ENCODE measurements at places on chromosomes 6 and 20.

DNA sequence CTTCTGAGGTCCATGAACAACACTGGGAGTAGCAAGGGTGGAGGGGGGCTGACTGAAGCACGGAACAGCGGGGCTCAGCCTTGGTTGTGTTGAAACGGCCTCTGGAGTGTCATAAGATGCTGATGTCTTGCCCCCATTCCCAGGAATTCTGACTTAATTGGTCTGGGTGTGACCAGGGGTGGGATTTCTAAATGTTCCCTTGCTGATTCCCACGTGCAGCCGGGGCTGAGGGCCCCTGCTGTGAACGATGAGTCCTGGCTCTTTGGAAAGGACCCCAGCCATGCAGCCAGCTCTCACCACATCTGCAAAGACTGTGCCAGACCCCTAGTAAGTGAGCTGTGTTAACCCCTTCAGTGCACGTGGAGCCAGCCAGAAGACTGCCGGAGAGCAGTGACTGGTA, 28.6 kb upstream of the FAM50B start:
- DNase-seq = no peak

- peak; percentile 64 for DNase-seq
Measured at GRCh38 chr20:23340524-23340923, 10.1 kb upstream of the NXT1 start.

GRCh38 chr6:215335-216034, 76.8 kb upstream of the DUSP22 start:
- DNase-seq = peak; percentile 94

GRCh38 chr6:24923885-24924401, 11.8 kb downstream of the RIPOR2 start:
- no peak for DNase-seq

- DNase-seq = no peak
Measured at GRCh38 chr6:147821295-147821897, 312.9 kb downstream of the SAMD5 start.

DNA sequence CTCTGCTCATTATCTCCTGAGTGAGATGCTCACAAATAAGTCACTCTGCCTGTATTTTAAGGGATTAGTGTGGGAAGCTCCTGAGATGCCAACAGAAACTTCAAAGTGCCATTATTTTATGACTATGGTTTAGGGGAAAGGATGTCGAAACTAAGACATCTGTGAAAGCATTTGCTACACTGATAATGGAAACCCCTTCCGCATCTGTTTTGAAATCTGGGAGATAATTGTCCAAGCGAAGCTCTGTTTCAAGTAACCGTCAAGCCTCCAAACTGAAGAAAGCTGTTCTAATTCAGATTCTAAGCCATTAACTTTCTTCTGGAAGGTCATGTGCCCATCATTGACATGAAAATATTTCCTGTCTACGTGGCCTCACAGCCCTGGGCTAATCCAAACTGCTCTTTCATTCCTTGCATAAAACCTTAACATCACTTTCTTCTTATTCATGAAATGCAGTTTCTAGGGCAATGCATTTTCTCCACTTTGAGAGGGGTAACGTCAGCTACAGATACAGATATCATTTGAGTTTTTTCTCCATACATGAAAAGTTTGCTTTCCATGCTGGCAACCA, 932.0 kb downstream of the C6orf118 start:
- no peak for DNase-seq

DNA sequence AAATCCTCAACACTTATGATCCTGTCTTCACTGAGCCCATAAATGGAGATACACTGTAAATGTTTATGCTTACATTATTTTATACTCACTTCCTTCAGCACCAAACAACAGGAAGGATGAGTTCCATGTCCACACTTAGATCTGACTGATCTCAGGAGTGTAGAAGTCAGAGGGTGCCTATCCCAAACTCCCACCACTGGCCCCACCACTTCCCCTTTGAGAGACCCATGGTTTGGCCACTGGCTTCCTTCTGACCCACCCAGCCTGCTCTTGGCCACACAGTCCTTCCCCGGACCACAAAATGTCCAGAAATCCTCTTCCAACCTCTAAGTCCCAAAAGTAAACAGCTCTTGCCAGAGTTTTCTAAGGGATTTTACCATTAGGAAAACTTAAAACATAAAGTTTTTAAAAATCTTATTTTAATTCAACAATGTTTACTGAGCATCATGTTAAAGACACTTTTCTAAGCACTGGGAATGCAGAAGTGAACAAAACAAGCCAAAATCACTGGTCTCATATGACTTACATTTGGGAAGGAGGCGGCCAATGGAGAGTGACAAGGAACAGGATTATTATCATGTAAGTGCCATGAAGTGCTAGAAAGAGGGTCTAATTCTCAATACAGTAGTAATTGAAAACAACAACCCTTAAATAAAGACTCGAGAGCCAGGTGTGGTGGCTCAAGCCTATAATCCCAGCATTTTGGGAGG, 103.8 kb downstream of the NRSN1 start:
- no peak for DNase-seq

DNA sequence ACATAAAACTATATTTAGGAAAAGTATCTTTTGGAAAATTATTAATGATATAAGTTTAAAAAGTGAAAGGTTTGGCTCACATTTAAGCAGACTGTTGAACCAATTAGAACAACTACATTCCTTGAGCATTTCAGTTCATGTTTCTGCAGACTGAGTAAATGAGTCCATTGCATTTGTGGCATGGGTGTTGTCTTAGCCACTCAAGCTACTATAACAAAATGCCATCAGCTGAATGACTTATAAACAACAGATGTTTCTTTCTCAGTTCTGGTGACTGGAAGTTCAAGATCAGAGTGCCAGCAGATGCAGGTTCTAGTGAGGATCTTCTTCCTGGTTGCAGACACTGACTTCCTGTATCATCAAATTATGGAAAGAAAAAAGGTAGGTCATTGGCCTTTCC, 67.1 kb upstream of the SLC2A12 start:
- no peak for DNase-seq

DNA sequence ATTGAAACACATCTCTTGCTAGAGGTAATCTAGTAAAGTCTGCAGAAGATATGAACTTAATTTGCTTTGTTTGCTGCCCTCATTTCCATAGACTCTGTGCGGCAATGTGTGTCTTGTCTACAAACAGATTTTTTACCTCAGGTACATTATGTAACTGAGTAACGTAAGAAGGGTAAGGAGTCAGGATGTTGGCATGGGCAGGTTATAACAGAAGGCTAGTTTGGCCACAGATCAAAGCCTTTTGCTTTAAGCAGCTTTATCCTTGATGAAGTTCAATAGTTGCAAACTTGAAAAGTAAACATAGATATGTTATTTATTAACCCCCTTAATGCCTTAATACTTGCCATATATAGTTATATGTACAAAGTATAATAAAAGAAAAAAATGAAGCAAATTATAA, 391.6 kb upstream of the FKBP1C start:
- no peak for DNase-seq

- peak; percentile 97 for DNase-seq
Measured at GRCh38 chr20:51631011-51631950, 88.8 kb upstream of the NFATC2 start.

- no peak for DNase-seq
Measured at GRCh38 chr20:12925863-12926793, 82.6 kb upstream of the SPTLC3 start.

- DNase-seq = no peak
Measured at GRCh38 chr6:9295644-9296043, 860.3 kb upstream of the SLC35B3 start.

DNA sequence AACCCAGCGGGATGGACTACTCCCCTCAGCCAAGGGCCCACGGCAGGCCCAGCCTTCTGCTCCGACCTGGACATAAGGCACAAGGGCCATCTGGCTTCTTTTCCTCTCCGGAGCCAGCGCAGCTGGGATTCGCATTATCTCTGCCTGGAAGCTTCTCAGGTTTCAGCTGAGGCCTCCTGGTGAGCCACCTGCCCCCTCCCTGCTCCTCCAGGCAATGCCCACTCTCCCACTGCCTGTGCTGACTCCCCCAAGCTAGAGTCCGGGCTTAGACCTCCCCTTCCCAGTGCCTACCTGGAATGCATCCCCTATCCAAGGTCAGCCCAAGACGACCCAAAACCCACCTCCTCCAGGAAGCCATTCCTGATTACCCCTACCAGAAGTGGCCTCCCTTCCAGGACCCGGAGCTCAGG, 60.7 kb downstream of the EZR start:
- no peak for DNase-seq

GRCh38 chr20:4880051-4880450, 121.3 kb downstream of the SLC23A2 start:
- DNase-seq = no peak

DNA sequence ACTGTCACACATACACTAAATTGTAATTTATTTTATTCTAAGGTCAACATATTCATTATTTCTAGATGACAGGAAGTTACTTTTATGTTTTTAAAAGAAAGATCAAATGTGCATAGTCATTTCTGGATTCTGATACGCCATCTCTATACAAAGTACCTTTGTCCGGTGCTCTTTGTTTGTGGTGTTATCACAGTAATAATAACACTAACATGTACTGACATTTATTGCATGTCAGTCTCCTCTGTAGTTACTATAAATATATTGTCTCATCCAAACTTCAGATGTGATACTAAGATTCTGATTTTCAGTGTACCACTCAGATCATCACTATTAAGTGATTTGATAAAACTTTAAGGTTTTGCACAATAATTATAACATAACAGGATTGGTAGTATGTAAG, 90.3 kb upstream of the TPD52L1 start:
- no peak for DNase-seq

- DNase-seq = no peak
Measured at GRCh38 chr20:61958773-61959700, 106.6 kb downstream of the TAF4 start.

DNA sequence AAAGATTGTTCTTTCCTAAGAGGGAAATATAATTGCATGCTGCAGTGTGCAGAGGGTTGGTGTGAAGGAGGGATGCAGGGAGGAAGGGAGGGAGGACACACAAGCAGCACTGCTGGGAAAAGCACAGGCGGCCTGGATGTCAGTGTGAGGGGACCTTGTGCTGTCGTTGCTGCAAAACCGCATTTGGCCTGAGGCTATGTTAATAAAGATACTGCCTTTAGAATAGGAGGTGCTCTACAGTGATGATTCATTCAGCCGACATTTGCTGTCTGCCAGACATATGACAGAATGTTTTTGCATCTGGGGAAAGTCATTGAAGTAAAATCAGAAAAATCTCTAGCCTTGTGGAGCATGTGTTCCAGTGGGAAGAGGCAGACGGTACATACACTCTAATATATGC, 50.5 kb upstream of the TRIM26 start:
- DNase-seq = peak; percentile 21

GRCh38 chr20:44861531-44862006, 23.9 kb upstream of the YWHAB start:
- peak; percentile 63 for DNase-seq

- DNase-seq = no peak
Measured at GRCh38 chr20:45391559-45391958, 13.4 kb upstream of the TP53TG5 start.

Measured in renal cortical epithelial cell (primary cell).